ENCODE measurements at places on chromosomes 1 and 21. TPM values are rescaled to one million over a fixed set of nuclear protein-coding genes. Genes with fewer than 3 reads are reported as not detected.

- DNase-seq = peak; percentile 96
These were observed 862 bp downstream of the GSTM3 start for GRCh38 chr1:109739738-109740614.

GRCh38 chr1:18991585-18991984, 35.1 kb upstream of the IFFO2 start:
- DNase-seq = no peak

- no peak for DNase-seq
These were observed 124.0 kb downstream of the EDEM3 start for GRCh38 chr1:184630679-184631060.

- no peak for DNase-seq
These were observed 256.2 kb upstream of the OLFM3 start for GRCh38 chr1:102252731-102253505.

DNA sequence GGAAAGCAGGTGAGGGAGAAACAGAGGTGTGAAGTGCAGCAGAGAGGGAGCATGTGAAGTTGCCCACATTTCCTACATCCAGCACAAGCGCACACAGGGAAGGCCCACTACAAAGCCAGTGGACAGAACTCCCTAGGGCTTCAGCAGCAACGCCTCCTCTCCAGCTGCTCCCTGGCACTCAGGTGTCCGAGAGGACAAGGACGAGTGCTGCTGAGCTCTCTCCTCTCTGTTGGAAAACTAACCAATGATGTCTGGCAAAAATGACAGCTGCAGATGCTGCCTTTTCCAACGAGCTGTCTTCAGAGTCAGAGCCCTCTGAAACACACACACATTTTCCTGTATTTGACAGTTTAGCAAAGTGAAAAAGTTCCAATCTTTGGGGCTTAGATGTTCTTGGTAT, 86.8 kb downstream of the HSF2BP start:
- no peak for DNase-seq

- DNase-seq = peak; percentile 33
These were observed 38.8 kb upstream of the SRSF10 start for GRCh38 chr1:24018611-24019580.

GRCh38 chr1:57719274-57719673, 295.4 kb upstream of the DAB1 start:
- no peak for DNase-seq

DNA sequence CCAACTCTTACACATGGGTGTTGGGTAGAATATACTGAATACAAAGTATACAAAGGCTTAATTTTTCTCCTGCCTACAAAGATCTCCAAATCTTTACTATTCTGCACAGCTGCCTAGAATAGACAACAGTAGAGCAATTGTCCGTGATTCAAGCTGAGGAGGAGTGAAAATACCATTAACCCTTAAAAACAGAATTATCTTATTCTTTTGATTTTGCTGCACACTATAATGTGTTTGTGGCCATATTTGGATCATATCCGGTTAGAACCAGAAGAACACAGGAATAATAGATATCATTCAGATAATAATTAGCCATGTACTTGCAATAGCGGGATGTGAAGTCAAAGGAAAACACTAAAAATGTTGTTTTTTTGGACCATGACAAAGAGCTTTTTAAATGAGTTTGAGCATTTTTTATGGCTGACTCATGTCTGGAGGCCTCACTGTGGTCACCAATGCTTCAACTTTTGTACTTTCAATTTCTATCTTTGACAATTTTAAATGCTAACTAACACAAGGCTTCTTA, 197.6 kb upstream of the FOXD3 start:
- DNase-seq = no peak

GRCh38 chr1:47697616-47698335, 259.9 kb downstream of the FOXD2 start:
- DNase-seq = no peak

DNA sequence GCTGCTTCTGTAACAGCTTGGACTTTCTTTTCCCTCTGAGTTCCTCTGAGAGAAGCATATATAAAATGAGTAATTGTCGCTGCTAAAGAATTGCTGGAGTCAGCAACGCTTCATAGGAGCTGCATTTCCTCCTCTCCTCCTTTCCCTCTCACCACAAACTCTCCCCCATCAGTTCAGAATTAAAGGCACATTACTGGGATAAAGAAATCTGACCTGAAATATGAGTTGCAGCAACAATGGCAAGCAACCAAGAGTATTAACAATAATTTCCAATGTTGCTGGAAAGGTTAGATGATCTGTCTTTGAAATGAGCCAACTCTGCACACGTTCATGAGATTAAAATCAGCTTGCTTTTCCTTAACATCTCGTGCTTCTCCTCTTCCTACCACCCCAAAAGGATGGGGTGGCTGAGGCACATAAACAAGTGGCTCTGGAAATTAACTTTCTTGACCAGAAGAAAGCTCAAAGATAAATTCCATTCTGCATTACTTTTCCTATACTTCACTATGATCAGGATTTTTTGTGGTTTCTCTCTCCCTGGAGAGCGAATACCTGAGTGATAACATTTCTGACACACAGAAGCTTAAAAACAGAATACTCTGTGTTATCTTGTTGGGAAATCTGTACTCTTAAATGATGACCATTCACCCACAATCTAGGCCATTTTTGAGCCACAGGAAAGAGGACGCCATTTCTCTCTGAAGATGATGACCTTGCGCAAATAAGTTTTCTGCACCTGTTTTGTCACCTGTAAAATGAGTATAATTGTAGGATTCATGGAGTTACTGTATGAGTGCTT, 90.2 kb downstream of the TGFBR3 start:
- DNase-seq = no peak

DNA sequence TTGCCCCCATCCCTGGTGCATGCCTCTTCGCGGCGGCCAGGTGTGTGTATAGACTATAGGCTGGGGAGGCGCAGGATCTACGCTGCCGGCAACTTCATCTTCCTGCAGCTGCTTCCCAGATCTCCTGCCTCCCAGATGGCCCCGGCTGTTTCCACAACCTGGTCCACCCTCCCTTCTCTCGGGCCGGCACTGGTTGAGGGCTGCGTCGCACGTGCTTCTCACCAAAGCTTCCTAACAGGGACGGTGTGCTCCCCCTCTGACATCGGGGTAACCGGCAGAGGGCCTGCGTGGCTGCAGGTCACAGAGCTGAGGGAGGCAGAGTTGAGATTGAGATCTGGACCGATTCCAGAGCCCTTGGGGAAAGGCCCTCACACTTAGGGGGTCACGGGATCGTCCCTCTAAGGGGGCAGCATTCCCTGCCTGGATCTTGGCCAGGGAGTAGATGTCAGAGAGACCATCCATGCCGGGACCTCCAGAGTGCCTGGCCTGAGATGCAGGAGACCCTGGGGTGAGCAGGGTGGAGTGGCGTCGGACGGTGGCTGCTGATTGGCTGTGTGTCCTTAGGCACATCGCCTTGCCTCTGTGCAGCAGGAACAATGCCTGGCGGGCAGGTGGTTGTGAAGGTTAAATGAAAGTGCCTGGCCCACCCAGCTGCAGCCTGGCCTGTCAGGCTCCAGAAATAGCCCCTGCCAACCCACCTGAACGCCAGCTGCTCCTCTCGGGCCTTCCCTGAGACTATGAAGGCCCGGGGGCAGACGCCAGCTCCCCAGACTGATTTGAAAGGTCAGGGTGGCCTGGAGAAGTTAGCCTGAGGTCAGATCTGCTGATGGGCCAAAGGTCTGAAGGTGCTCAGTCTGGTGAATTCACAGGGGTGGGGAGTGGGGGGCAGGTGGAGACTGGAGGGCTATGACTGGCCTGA, 6.1 kb upstream of the MASP2 start:
- peak; percentile 88 for DNase-seq

DNA sequence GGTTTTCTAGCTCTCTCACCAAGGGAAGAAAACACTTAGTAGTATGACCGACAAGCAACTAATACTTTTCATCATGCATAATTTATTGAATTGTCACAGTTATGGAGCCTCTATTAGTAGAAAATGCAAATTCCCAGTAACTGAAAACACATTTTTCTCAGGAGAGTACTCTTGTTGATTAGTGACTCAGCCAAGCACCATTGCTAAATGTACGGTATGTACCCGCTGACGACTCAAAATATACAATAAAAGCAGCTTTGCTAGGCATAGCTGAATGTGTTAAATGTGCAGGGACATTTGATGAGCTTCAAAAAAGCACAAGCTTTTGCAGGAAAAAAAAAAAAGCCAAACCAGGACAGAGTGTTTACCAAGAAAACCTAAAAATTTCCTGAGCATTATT, 63.9 kb downstream of the WDR64 start:
- no peak for DNase-seq

DNA sequence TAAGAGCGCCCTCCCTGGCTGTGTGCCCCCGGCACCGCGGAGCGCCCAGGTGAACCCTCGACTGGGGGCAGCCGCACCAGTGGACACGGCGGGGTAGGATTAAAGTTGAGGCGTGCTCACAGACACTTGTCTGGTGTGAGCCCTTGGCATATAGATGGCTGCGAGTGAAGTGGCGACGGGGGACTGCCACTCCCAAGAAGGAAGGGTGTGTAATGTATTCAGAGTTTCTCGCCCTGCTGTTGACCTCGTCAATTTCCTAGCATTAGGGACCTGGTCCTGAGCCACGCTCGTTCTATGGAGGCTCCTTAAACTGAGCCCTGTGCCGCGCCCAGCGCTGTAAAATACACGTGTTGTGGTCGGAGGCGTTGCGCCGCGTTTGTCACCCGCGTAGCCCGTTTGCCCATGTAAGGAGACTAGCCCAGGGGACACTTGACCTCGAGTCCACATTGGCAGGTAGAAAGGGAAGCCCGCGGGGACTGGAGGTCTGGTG, 554 bp downstream of the EVA1C start:
- DNase-seq = no peak

- peak; percentile 42 for DNase-seq
These were observed 6.5 kb upstream of the FGGY start for GRCh38 chr1:59290193-59290949.

DNA sequence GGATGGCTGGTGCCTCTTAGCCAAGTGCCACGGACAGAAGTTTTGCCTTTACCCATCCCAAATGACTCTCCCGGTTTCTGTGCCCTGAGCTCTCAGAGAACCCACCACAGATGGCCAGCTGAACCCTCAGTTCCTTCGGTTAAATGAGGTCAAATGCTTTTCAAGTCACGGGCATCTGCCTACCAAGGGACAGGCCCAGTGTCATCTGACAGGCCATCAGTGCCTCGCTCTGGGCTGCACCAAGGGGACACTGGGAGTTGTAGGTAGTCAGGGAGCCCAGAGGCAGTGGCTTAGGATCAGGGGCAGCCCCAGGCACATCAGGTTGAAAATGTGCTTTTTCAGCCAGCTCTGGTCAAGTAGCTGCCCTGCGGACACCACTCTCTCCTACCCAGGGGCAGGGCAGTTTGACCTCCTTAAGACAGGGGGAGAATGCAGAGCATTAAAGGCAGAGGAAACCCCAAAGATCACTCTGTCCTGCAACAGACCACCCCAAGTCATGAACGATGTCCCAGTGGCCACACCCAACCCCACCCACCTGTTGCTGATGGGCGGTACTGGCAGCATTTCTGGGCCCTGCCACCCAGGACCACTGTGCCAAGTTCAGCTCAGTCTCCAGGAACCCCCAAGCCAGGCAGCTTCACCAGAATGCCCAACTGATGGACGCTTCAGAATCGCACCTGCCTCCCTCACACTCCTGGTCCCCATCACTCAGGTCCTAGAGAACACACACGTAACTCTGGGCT, 60.7 kb downstream of the CASZ1 start:
- peak; percentile 61 for DNase-seq

DNA sequence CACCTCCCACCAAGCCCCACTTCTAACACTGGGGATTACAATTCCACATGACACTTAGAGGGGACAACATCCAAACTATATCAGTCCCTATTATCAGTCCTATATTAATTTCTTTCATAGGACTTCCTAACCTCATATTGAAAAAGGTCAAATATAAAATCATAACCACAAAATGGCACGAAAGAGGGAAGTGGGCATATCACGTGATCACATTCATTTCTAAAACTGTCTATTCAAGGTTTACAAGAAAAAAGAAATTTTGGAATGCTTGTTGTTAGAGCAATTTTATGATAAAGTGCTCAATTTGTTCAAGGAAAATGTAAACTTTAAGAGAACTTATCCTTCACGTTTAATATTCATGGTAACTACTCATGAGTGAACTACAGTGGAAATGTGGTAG, 13.2 kb upstream of the CDC7 start:
- DNase-seq = no peak

DNA sequence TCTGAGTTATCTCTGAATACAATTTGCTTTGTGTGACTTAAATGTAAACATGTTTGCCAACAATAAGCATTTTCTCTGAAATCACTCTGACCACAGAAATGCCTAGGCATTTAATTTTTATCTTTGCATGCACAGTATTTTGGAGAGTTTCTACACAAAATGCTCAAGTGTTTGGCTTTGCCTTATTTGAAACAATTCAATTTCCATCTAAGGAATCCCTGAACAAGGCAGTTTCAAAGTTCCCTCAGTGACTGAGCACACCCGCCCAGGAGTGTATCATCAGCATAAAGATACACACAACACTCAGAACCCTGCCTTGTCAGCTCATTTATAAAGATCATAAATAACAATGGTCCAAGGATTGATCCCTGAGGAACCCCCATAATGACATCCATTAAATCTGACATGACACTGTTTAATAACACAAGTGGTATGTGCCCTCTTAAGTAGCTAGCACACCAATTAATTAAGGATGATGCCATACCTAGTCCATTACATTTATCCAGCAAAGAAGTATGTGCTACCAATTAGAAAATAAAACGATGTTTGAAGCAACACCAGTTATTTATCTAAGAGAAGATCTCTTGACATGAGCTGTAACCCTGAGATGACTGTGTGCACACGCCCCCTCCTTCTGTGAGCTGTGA, 585.8 kb downstream of the ADGRL2 start:
- no peak for DNase-seq

DNA sequence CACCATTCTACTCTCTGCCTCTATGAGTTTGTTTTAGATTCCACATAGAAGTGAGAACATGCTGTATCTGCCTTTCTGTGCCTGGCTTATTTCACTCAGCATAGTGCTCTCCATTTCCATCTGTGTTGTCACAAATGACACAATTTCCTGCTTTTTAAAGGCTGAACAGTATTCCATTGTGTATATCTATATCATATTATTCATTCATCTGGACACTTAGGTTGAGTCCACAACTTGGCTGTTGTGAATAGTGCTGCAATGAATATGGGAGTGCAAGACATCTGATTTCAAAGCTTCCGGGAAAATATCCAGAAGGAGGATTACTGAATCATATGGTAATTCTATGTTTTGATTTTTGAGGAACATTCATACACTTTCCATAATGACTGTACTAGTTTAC, 20.1 kb upstream of the DONSON start:
- no peak for DNase-seq

The AQP10 gene
- polyA plus RNA-seq = 0.02 TPM

The PLA2G2F gene
- not detected for polyA plus RNA-seq

The PCP4L1 gene
- polyA plus RNA-seq = not detected

The SH3BGR gene
- 1.1 TPM for polyA plus RNA-seq

The CASQ2 gene
- not detected for polyA plus RNA-seq

The BCAN gene
- polyA plus RNA-seq = 0.25 TPM

The BCL2L15 gene
- 0.05 TPM for polyA plus RNA-seq

Measured in SK-N-SH (cell line).